Activated CD4-positive, CD25-positive, alpha-beta regulatory T cell treated with anti-CD3 and anti-CD28 coated beads, Interleukin-2, amount 50 U/mL, for 16 hours (primary cell): ENCODE measurements at places on chromosomes 5 and 9.

GRCh38 chr9:30519756-30520155 lies 1864.7 kb upstream of the ACO1 start:
- DNase-seq = no peak

DNA sequence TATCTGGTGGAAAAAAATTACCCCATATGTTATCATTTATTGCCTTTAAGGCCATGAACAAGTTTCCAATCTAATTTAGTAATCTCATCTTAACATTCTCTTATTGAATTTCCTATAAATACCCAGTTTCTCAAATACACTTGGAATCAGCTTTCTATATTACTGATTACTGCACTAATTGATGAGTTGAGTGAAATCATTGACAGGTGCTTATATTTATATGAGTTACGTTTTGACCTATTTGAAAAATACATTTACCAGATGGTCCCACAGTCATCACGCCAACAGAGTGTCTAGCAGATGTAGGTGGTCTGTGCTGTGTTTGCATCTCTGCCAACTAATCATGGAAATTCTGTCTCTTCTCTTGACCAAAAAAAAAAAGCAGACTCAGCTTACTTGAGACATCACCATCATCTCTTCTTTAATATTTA lies 307.3 kb upstream of the NREP start:
- no peak for DNase-seq

GRCh38 chr5:81606150-81606549 lies 144.7 kb downstream of the SSBP2 start:
- no peak for DNase-seq

GRCh38 chr9:34267660-34268059 lies 61.4 kb downstream of the KIF24 start:
- DNase-seq = no peak

GRCh38 chr5:5017827-5018577 lies 122.1 kb upstream of the ADAMTS16 start:
- DNase-seq = no peak

DNA sequence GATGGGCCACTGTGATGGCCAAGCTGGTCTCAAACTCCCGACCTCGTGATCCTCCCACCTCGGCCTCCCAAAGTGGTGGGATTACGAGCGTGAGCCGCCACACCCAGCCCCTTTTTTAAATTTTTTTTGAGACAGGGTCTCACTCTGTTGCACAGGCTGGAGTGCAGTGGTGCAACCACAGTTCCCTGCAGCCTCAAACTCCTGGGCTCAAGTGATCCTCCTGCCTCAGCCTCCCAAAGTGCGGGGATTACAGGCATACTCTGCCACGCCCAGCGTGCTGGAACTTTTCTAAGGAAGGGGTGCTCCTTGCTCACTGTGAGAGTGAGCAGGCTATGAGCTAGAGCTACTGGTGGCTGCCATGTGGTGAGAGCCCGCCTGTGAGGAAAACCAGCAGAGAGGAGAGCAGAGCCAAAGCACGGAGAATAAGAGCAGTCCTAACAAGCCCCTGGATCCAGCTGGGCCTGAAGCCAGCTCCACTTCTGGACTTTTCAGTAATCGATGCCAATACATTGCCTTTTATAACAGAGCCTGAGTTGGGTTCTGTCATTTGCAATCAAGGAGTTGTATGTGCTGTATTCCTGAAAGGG lies 75.5 kb upstream of the UNC5A start:
- DNase-seq = no peak

- DNase-seq = no peak
Observed at GRCh38 chr5:80474929-80475328, 13.0 kb upstream of the FAM151B start.

GRCh38 chr5:79512471-79513307 lies 1.2 kb downstream of the HOMER1 start:
- DNase-seq = no peak

DNA sequence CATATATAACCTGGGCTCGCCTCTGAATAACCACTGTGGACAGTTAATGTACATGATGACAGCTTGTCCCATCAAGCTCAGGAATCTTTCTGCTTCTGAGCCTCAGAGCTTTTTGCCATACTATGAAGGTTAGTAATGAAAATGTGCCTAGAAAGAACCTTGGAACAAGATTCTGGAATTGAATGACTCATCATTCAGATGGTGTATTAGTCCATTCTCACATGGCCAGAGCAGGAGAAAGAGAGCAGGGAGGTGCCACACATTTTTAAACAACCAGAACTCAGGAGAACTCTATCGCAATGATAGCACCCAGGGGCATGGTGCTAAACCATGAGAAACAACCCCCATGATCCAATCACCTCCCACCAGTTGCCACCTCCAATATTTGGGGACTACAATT lies 542.1 kb downstream of the PRR16 start:
- no peak for DNase-seq

GRCh38 chr5:149801307-149801990 lies 71.3 kb downstream of the PPARGC1B start:
- no peak for DNase-seq

DNA sequence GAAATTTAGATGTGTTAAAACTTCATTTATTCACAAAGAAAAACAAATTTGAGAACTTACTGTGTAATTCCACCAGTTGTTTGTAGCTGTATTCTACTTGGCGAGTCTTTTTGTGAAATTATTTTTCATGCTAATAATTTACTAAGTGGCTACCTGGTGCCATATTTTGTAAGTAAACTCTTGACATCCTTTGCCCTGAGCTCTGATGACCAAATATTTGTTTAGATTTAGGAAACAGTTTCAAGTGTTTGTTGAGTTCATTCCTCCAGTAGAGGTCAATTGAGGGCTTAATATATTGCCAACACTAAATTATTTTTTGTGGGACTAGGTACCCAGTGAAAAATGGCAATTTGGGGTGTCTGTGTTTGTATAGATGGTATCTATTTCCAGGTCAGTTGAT lies 3.7 kb downstream of the CNTLN start:
- no peak for DNase-seq

- DNase-seq = no peak
Observed at GRCh38 chr5:172573120-172573882, 67.8 kb upstream of the NEURL1B start.

DNA sequence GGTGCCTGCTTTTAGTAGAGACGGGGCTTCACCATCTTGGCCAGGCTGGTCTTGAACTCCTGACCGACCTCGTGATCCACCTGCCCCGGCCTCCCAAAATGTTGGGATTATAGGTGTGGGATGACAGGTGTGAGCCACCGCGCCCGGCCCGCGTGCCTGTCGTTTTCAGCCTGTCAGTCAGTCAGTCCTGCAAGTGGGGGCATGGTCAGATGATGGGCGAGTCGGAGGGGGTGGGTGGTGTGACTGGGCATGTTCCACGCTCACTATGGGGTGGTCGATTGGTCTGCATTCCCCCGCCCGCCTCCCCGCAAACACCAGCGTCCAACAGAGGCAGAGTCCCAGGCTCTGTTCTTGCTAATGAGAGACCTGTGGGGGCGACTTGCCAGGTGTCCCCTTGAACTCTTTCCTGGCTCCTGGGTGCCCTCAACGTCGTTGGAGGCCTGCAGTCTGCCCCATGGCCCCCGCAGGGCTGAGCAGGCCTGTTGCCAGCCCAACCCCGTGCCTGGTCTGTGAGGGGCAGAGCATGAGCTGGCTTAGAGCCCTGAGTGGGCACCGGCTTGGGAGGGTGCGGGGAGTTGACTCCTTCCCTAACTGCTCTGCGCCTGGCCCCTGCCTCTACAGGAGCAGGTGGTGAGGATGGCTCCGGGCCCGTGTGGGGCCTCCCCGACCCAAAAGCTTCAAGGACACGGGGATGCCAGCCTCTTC lies 23.1 kb downstream of the CRB2 start:
- DNase-seq = no peak

GRCh38 chr5:115641948-115642347 lies 16.1 kb upstream of the TMED7 start:
- no peak for DNase-seq

GRCh38 chr9:35748242-35748857 lies 678 bp downstream of the GBA2 start:
- DNase-seq = no peak

DNA sequence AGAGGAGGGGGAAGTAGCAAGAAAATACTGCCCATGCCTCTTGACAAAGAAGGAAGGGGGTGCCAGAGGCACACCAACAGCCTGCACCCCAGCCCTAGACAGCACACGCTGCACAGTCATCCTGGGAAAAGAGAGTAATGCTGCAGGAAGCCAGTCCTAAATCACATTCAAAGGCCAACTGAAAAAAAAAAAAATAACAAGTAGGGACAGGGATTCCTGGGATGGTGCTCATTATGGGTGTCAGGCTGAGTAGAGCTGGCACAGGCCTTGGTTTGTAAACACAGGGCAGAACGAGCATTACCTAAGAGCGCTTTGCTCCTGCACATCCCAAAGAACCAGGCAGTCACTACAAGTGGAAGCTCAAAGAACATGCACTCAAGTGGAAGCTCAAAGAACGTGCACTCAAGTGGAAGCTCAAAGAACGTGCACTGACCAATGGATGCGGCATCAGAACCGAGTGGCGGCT lies 7.8 kb downstream of the RAPGEF1 start:
- no peak for DNase-seq

GRCh38 chr9:104868303-104868686 lies 59.7 kb downstream of the ABCA1 start:
- DNase-seq = no peak

DNA sequence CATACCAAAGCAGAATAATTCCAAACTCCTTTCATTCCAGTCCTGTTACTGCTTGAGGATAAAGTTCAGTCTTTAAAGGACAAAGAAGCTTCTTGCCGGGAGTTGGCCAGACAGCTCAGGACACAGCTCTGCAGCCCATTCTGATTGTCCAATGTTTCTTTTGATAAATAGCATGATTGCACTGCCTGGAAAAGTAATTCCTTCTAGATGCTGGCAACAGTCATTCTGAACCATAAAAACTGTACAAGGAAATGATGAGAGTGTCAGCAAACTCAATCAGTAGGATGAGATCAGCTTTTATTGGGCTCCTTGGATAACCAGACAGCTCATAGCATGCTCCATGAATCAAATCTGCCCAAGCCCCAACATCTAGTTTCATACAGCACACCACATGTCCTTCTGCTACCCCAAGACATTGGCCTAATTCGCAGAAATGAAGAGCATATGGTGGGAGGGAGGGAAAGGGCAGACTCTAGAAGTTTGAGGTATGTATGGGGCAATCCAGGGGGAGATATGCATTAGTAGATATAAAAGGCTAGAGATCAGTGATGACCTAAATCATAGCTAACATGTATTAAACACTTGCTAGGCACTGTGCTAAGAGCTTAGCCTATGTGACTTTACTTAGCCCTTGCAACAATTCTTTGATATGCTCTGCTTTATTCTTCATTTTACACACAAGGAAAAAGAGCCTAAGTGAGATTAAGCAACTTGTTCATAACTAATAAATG lies 219.9 kb upstream of the NREP start:
- no peak for DNase-seq

GRCh38 chr9:27398982-27399653 lies 102.2 kb upstream of the EQTN start:
- DNase-seq = no peak

GRCh38 chr9:131180454-131180853 lies 55.1 kb downstream of the NUP214 start:
- DNase-seq = no peak

DNA sequence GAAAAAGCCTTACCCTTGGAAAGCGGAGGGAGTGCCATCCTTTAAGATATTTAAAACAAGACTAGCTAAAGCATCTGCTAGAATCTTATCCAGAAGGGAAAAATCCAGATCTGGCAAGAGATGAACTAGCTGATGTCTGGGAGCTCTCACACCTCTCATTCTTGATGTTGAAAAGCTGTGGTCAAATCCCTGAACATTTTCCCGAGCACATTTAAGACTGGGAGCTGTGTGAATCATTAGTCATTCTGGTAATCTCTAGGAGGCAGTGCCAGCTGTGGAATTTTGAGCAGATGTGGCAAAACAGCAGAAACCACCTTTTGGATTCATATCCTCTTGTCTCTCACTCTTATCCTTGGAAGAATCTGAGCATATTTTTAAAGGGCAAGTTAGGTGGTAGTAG lies 218.0 kb downstream of the MAN2A1 start:
- DNase-seq = no peak

- DNase-seq = no peak
Observed at GRCh38 chr9:112864403-112864802, 26.3 kb downstream of the SLC46A2 start.
